T-helper 2 cell treated with Interferon-gamma antibody and Interleukin-4, amounts not matched to agents 5 μg/mL and 100 μg/mL, for 36 hours (primary cell): ENCODE measurements at places on chromosomes 11 and 22.
A peak's percentile ranks its signal among the peaks of the same experiment; 100 is the strongest.

GRCh38 chr11:62208785-62209144, 292 bp downstream of the SCGB2A1 start:
- DNase-seq, result no peak

- no peak for DNase-seq
These were observed 2.3 kb upstream of the TYMP start for GRCh38 chr22:50531962-50532674.

DNA sequence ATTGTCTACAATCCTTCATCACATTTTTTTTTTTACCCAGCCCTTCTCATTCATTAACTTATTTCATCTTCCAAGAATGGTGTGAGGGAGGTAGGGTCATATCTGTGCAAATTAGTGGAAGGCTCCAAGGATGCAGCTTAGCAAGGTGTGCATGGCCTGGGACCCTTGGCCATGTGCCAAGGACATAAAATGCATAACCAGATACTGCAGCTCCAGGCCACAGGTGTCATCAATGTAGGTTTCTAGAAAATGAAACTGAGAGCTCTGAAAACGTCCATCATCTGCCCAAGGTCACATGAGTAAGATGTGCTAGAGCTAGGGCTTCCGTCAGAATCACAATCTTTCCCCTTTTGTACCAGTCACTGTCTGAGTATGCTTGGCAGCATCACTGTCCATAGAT, 29.8 kb downstream of the ANKK1 start:
- no peak for DNase-seq

- DNase-seq, result no peak
These were observed 1054.0 kb downstream of the NTM start for GRCh38 chr11:132424433-132424832.

- DNase-seq, result no peak
These were observed 39.4 kb downstream of the ZBTB16 start for GRCh38 chr11:114098927-114099326.

DNA sequence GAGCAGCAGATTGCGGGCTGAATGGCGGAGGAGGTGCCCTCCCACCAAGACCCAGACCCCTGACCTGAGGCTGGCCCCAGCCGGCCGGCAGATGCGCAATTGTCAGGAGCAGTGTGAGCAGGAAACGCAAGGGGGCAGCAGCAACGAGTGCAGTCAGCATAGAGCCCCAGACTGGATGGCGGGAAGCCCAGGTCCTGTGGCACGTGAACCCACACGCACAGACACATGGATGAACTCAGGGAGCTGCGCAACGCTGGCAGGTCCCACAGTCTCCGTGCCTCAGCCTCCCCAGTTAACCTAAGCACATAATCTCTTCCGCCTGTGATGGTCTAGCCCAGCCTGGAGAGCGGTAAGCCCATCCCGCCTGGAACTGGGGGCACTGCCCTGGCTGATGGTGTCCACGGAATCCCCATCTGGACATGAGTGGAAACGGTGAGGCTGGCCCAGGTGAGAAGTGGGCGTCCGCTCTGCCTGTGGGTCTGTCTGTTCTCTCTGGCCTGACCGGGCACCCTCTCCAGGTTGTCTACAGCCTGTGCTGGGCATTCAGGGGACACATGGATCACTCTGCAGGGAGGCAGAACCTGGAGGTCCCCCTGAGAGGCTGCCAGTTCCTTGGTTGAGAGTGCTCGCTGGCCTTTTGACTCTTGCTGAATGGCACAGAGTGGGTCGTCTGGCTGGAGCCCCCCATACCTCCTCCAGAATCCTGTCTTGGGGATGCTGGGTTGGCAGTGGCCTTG, 626 bp upstream of the TBX10 start:
- DNase-seq, result no peak

DNA sequence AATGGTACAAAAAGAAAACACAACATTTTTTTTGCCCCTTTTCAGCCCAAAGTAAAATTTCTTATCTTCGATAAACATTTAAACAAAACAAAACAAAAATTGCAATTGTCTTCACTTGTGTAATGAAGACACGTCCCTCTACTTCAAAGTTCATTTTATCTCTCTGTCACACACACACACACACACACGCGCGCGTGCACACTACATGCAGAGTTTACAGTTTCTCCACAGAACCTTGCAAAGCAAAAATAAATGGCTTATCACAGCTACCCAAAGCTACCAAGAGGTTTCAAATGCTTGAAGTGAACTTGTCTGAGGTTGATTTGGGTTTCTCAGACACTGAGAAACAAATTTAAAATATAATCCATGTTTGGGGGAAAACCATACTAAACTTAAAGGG, 72.3 kb downstream of the ETS1 start:
- no peak for DNase-seq

GRCh38 chr22:49408102-49408836, 419.4 kb downstream of the BRD1 start:
- no peak for DNase-seq

DNA sequence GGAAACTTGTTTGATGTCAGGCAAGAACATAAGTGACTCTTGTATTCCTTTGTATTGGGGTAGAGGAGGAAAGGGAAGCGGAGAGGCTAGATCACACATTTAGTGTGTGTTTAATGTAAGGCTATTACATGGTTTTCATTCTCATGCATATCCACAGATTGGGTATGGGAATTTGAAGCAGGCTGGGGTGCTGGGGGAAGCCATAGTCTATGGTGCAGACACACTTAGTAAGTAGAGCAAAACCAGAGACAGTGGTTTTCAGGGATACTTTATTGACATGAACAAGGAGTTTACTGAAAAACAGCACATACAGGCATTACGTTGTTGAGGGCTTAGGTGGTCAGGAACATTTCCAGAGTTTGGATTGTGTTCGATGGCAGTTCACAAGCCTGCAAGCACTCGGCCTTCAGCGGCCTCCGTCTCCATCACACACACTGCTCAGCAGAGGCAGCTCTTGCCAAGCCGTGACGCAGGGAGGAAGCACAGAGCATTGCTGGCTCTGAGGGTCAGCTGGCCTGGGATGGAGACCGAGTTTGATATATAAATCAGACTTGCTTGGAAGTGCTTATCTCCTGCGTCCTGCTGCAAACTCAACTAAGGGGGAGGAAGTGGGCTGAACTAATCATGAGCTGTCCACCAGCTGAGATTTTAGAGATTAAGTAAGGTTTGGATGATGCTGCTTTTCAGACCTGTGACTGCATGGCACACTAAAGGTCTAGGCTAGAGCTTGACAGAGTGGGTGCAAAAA, 25.3 kb downstream of the SCN3B start:
- peak; percentile 5 for DNase-seq

GRCh38 chr22:46706060-46706459, 32.0 kb downstream of the CERK start:
- no peak for DNase-seq

DNA sequence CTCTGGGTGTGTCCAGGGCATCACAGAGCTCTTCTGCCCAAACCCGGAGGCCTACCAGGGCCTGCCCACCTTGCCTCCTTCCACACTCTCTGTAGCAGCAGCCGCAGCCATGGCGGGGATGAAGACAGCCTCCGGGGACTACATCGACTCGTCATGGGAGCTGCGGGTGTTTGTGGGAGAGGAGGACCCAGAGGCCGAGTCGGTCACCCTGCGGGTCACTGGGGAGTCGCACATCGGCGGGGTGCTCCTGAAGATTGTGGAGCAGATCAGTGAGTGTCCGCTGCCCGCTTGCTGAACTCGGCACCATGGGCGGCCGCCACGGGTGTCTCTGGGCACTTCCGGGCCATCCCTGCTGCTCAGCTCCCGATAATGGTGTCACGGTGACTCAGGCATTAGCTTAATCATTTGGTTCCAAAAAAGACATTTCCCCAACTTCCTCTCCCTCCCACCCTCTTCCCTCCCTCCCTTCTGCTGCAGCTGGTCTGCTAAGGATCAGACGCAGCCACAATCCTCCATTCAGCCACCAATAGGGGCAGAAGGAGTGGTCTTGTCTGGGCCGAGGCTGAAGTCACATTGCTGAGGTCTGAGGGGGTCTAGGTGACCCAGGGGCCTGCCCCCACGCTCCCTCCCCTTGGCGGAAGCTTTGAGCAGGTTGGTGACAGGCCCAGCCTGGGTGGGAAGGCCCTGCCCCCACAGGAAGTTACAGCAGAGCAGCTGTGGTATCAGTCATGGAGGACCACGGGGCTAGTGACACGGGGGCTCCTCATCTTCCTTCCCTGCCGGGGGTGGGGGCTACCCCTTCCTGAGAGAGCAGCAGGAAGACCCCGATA, 950 bp downstream of the FERMT3 start:
- DNase-seq, result peak; percentile 83
